ENCODE measurements at places on chromosomes 2 and 18.

- DNase-seq: no peak
Observed at GRCh38 chr2:233837694-233838229, 16.6 kb downstream of the HJURP start.

DNA sequence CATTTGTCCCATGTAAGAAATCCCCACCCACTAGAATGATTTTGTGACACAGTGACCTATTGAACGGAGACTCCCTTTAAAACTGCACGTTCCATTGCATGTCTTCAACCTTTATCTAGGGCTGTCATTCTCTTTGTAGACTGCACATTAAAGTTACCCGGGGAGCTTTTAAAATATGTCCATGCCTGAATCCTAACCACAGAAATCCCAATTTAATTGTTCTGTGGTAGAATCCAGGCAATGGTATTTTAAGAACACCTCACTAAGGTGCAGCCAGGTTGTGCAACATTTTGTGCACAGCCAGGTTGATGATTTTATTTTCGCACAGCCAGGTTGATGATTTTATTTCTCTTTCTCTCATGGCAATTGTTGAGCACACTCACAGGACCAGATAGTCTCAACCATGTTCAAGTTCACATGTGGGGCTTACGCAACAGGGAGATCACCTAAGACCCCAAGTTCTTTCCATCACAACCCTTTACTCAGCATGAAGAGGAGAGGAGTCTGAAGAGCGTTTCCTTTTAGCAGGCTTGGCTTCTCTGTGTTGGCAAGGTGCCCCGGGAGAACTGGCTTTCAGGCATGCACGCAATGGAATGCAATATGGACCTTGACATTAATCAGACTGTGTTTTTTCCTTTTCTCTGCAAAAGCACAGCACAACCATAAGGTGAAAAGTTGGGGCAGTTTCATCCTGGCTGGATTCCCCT is 467.3 kb upstream of the ETAA1 start:
- DNase-seq: no peak

DNA sequence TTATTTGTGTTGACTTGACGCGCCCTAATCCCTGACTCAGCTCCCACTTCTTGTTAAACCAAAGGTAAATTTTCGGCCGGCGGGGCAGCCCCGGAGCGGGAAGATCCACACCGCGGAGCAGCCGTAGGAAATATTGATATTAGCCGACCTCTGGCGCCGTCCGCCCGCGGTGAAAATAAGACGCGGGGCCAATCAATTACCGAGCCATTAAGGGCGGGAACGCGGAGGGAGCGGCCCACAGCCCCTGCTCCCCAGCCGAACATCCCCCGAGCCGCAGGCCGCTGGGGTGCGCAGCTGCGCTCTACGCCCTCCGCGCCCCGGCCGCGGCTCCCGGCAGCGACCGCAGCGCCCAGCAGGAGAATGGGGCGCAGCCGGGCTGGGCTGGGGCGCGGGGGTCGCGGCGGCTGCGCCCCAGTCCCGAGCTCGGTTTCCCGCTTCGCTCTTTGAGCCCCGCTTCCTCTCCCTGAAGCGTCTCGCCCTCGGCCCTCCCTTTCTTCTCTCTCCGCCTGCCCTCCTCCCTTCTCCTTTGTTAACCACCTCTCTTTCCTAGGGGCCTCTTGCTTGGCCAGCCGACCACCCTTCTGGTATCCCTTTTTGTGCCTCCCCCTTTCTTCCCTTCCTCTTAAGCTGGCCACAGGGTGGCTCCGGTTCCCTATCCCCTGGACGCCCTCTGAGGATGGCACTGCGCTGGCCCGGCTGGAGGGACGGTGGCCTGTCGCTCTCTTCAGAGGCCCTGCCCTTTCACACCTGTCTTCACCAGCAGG is 40.9 kb downstream of the CELF4 start:
- DNase-seq: no peak

- DNase-seq: no peak
Observed at GRCh38 chr2:5290900-5291546, 401.2 kb upstream of the SOX11 start.

DNA sequence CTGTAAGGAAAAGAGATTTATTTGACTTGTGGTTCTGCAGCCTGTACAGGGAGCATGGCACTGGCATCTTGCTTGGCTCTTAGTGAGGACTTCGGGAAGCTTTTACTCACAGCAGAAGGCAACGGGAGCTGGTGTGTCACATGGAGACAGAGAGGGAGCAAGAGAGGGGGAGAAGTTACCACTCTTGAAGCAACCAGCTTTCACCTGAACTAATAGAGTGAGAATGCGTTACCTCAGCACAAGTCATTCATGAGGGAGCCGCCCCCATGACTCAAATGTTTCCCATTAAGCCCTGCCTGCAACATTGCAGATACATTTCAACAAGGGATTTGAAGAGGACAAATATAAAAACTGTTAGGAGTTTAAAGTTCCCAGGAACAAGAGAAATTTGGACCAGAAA is 190.0 kb downstream of the CYRIA start:
- DNase-seq: no peak

GRCh38 chr2:160073284-160073888 is 11.0 kb upstream of the PLA2R1 start:
- no peak for DNase-seq

DNA sequence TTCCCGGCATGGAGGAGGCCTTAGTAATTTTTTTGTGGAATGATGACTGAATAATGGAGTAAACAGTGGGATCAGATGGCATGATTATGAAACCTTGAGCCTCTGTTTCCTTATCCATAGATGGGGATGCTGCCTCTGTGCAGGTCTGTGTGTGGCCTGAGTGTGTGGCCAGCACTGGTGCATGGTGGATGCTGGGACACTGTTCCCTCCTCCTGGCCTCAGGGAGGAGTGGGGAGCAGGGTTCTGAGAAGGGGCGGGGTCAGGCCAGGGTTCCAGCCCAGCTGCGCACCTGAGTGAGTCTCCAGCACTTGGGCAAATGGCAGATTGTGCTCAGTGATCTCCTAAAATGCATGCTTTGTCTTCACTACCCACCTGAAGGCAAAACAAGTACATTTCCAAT is 66.4 kb downstream of the DCDC2C start:
- no peak for DNase-seq

- DNase-seq: no peak
Observed at GRCh38 chr2:219446101-219446504, 11.5 kb downstream of the SPEG start.

- peak; percentile 49 for DNase-seq
Observed at GRCh38 chr2:51013079-51013932, 18.6 kb downstream of the NRXN1 start.

DNA sequence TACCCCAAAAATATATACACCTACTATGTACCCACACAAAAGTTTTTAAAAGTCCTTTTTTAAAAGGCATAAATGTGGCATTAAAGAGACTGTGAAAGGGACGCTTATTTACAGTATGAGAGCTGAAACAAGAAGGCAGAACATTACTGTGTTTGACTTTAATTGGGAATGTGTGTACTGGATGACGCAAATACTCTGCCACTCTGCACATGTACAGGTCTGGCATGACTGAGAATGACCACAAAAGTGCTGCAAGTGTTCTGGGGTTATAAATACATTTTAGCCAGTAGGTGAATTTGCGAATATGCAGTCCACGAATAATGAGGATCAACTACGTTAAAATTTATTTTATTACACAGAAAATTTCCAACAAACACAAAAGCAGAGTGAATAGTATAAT is 11.4 kb downstream of the DARS1 start:
- peak; percentile 10 for DNase-seq

DNA sequence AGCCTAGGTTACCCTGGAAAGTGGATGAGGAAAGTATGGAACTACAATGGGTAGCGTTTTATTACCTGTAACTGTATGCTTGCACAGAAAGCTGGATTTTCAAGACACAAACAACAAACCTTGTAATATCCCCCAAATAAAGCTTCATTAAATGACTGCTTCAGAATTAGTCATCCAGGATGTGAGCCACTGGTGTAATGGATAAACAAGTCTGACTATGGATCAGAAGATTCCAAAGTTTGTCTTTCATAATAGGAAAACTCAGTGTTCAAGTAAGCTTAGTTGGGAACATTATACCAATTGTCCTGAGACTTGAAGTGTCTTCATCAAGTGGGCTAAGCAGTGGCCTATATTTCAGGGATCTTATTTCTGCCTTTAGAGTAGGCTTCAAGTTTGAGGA is 518.8 kb downstream of the LRP1B start:
- no peak for DNase-seq

GRCh38 chr2:191856111-191856876 is 9.4 kb upstream of the CAVIN2 start:
- DNase-seq: no peak

DNA sequence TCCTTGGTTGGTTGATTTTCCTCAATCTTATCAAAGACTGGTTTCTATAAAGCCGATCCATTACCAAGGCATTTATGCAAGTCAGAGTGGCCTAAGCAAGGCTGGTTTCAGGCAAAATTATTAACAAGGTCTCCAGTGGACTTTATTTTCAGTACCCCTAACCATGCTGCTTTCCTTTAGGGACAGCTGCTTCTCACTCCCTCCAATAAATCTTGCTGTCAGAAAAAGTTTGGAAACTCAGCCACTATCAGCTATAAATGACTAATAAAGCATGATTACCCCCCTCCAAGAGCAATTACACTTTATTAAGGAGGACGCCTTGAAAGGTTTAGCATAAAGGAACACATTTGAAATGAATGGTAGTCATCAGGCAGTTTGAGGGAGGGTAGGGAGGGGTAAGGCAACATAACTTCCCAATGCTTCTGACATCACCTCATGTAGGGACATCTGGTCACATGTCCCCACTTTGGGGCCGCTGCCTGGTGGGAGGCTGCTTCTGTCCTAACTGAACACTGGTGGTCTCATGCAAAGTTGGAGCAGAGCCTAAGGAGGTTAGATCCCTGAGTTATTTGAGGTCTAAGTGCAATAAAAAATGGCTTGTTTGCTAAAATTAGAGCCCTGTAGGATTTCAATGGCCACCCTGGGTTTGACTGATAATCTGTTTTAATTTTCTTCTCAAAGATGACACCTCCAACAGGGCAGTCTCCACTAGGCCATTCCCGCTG is 58.0 kb upstream of the TMEM178A start:
- no peak for DNase-seq

DNA sequence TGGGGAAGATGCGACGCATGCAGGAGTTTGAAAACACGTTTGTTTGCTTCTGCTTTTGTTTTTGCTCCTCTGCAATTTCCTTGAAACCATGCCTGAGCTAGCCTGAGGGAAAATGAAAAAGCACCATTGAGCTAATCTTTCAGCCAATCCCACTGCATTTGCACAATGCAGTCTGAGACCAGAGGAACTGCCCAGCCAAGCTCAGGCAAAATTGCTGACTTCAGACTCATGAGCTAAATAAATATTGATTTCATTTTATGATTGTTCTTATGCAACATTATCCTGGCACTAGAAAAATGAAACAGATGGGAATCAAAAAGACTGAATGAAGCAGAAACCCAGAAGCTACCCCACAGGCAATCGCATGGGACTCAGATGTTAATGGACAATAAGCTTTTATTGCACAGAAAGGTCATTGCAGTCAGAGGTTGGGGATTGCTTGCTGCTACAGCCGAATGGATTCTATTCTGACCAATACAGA is 37.0 kb downstream of the TPRKB start:
- DNase-seq: peak; percentile 27

- peak; percentile 10 for DNase-seq
Observed at GRCh38 chr2:112782234-112782799, 2.0 kb downstream of the IL1A start.

DNA sequence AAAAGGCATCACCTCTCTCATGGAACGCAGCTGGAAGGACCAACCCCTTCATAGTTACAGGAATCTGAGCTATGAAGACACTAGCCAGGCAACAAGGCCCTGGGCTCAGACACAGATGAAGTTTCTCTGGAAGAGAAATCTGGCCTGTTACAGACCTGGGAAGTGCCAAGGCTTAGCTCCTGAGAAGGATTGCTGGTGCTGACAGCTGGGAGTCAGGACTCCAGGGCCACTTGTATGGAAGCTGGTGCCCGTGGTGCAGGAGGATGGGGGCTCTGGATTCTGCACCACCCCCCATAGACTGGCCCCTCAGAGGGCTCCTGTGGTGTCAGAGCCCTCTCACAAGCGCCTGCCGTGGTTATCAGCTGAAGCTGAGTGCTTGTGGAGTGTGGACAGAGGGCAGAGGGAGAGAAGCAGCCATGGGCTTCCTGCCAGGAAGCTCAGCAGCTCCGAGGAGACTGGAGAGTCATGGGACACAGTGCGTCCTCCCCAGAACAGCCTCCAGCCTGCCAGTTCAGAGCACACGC is 87.3 kb upstream of the LCLAT1 start:
- no peak for DNase-seq

- no peak for DNase-seq
Observed at GRCh38 chr2:122543815-122544214, 788.4 kb downstream of the TSN start.

DNA sequence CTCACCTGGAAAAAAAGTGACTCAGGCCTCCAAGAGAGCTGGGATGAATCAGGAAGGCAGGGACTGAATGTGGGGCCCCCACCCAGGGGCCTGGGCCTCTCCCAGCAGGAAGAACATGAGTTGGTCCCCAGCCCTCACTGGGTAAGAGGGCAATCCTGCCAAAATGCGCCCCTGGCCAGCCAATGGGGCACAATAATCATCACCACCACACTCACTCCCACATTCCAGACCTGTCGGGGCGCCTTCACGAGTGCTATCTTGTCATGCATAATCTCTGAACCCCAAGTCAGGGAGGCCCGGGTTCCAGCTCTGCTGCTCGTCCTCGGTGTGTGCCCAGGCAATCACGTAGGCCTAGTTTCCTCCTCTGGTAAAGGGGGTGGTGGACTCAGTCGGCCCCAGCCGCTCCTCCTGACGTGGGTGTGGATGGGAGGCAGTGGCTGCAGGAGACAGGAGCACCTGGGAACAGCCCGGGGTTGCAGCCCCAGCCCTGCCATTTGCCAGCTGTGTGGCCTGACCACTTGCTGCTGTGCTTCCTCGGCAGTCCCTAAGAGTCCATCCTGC is 115.1 kb downstream of the CYP26B1 start:
- no peak for DNase-seq

DNA sequence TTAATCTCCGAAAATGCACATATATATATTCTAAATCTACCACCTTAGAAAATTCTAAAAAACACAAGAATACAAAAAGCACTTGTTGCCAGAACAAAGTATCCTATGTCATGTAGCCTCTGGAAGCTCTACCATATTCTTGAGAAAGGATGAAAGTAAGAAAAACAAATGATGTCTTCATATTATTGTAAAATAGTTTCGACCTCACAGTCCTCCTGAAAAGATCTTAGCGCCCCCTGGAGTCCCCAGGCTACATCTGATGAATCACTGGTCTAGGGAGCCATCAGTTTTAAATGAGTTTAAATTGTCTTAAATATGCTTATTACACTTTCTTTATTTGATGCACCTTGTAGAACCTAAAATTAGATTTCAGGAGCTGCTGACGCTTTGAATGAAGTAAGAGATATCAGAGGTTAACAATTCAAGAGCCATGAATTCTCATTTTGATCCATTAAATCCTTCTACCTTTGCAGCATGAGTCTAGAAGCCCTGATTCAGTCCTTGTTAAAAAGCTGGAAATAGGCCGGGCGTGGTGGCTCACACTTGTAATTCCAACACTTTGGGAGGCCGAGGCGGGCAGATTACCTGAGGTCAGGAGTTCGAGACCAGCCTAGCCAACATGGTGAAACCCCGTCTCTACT is 138.8 kb downstream of the MCFD2 start:
- peak; percentile 52 for DNase-seq

Measured in MV-4-11 (cell line).